ENCODE measurements at places on chromosomes 13 and 19.

GRCh38 chr13:49292742-49293486 is 45.2 kb downstream of the CDADC1 start:
- peak; percentile 89 for DNase-seq

GRCh38 chr19:34851277-34851804 is 75.4 kb upstream of the ZNF30 start:
- no peak for DNase-seq

GRCh38 chr19:1290703-1291651 is 5.3 kb downstream of the EFNA2 start:
- no peak for DNase-seq

DNA sequence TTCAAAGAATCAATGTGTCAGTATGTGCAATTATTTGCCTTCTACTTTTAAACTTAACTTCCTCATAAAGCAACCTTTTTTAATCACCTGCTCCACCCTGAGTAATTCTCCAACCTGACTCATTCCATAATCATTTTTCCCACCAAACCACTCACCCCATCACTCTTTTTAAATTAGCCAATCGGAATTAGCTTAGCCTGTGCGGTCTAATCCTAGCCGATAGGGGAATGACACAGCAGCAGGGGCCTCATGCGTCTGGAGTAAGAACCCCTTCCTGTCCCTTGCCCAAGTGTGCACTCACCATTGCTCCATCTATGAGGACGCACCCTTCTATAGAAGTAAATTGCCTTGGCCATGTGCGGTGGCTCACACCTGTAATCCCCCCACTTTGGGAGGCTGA is 27.4 kb upstream of the ZNF83 start:
- DNase-seq: peak; percentile 59

DNA sequence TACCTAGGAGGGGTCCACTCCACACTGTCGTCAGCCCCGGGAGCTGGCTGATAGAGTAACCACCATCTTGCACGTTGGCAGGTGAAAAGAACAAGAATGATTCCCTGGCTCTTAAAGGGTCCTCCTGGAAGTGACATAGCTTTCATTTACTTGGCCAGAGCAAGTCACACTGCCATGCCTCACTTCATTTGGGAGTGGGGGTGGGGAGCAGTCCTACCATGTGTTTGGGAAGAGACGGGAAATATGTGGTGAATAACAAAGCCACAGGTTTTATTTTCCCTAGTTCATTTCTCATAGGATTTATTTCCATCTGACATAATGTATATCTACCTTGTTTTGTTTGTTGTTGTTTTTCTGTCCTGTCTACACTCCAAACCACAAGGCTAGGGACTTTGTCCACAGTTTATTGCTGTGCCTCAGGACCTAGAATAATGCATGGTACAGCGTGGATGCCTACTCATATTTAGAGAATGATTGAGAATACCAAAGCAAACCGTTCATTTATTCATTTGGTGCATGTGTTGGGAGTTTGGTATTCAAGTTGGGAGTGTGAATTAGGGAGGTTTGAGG is 26.8 kb downstream of the UBAC2 start:
- no peak for DNase-seq

DNA sequence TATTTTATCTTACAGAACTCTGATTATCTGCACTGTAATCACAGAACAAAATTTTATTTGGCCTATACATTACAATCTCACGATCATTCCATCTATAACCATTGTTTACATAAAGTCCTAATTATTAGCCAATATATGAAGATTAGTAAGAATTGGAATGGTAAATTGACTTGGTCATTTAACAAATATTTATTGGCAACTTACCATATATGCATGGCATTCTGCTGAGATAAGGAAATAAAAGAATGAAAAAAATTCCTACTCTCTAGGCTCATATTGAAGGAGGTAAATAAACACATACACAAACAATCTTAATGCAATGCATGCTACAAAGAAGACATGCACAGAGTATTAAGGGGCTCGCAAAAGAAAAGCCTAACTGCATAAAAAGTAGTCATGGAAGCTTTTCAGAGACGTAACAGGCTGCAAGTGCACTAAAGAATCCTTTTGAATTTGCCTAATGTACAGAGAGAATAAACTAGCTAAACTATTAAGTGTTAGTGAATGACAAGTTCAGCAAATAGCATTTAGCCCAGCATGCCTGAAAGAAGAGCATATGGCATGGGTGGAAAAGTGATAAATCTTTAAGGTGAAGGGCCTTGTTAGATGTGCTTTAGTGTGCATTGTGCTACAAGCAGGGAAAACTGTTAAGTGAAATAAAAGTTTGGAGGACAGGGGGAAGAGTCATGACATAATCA is 1131.1 kb downstream of the PCDH9 start:
- DNase-seq: no peak

- no peak for DNase-seq
Observed at GRCh38 chr13:45196096-45196495, 4.7 kb downstream of the KCTD4 start.

GRCh38 chr13:62556978-62557377 is 1141.3 kb upstream of the PCDH20 start:
- no peak for DNase-seq

- no peak for DNase-seq
Observed at GRCh38 chr19:38974624-38975213, 823 bp downstream of the FBXO17 start.

- DNase-seq: peak; percentile 77
Observed at GRCh38 chr13:110250258-110250891, 56.6 kb downstream of the COL4A1 start.

- DNase-seq: no peak
Observed at GRCh38 chr13:39266426-39266825, 228.2 kb downstream of the NHLRC3 start.

DNA sequence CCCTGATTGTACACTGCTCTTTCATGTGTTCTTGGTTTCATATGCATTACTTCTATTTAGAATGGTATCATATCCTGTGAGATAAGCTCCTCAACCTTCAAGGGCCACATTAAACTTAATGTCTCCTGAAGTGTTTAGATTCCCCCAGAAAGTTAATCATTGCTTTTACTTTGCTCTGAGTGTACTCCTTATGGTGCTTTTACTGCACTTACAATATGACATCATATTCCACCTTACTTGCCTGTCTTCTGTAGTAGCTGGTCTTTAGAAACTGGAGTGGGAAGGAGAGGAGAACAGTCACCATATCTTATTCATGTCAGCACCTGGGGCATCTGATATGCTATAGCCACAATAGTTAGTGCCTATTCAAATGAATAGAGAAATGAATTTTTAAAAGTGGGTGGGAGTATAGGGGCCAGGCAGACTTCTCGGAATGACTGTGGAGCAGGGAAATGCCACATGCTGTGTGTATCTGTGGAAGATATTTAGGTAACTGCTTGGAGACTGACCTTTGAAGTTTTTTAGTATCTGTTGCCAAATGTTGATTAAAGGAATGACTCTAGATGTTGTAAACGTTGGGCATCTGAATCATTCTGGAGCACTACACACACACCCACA is 40.2 kb downstream of the SLAIN1 start:
- no peak for DNase-seq

DNA sequence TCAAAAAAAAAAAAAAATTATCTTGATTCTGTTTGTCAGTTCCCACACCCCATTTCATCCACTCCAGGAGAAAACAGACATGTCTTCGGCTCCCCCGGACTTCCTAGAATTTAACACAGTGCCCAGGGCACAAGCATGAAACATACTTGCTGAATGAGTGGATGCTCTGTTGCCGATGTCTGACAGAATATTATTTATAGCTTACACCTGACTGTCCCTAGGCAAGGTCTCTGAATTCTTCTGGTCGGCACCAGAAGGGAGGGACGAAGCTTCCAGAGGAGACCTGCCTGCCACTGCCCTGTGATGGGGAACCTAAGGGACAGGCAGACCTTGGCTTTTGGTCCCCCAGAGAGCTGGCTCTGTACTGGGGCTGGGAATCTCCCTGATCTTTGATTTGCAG is 43.9 kb upstream of the PEG3 start:
- DNase-seq: no peak

- no peak for DNase-seq
Observed at GRCh38 chr13:101925731-101926130, 473.3 kb downstream of the ITGBL1 start.

DNA sequence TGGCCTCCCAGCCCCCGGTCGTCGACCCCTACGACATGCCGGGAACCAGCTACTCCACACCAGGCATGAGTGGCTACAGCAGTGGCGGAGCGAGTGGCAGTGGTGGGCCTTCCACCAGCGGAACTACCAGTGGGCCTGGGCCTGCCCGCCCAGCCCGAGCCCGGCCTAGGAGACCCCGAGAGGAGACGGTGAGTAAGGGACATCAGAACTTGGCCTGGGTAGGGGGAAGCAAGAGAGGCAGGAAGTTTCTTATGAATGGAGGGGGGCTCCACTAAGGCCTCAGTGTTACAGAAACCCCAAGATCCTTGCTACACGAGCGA is 2.9 kb downstream of the FOSB start:
- DNase-seq: no peak

- peak; percentile 98 for DNase-seq
Observed at GRCh38 chr19:51986309-51987291, at the start of gene ZNF350. TSS of gene ZNF350 (minus strand) at chr19:51986840. CDS start at chr19:51974360, 12,480 bp downstream.

GRCh38 chr19:45468159-45468651 is 409 bp downstream of the FOSB start:
- DNase-seq: no peak

DNA sequence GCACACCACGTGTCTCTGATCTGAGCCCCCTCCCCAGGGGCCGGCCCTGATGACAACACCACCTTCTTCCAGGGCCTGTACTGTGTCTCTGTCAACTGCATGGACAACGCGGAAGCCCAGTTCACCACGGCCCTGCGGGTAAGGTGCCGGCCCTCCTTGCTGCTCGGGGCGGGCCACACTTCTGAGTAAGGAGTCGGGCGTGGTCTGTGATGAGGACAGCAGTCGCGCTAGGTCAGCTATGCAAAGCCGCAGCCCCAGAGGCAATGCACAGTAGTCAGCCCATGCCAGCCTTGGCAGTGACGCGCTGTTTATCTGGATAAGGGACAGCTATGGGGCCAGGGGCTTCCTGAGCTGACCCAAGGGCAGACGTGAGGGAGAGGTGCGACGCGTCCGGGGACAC is 24.6 kb downstream of the MAU2 start:
- DNase-seq: no peak

GRCh38 chr13:73419186-73419585 is 360.4 kb downstream of the KLF5 start:
- DNase-seq: peak; percentile 42

- peak; percentile 65 for DNase-seq
Observed at GRCh38 chr13:48155848-48156247, 60.9 kb upstream of the MED4 start.

GRCh38 chr19:18533058-18533457 is 10.3 kb downstream of the FKBP8 start:
- DNase-seq: no peak

DNA sequence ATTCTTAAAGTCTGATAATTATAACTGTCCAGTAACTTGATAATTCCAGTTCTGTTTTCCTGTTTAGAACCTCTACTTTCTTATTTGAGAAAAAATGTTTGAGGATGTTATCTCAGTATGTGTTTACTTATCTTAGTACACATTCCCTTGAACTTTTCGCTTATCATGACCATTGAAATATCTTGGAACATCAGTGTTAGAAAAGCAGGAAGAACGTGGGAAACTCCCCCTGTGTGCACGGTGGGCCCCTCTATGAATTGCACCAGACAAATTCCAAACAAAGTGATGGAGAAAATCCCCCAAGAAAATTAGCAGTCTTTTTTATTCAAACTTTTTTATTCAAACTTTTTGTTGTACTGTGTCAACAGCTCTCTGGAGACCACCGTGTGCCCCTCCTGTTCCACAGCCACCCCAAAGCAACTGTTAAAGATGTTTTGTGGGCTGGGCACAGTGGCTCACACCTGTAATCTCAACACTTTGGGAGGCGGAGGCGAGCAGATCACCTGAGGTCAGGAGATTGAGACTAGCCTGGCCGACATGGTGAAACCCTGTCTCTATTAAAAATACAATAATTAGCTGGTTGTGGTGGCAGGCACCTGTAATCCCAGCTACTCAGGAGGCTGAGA is 78.3 kb upstream of the PEG3 start:
- no peak for DNase-seq

GRCh38 chr19:17211547-17212446 is 3.4 kb upstream of the USE1 start:
- DNase-seq: no peak

DNA sequence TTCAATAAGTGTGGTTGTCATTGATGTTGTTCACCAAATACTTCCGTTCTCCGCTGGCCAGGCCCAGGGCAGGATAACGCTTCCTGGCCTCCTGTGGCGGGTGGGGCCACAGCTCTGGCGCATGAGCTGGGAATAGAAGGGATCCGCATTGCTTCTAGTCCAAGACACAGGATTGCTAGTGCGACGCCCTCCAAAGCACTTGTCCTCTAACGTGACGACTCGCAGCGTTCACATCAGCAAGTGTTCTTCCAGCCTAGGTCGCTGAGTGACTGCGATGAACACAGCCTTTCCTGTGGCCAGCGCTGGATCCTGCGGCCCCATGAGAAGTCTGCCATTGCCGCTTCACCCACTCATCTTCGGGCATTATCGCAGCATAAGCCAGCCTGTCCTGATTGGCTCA is 39.4 kb downstream of the VSTM2B start:
- no peak for DNase-seq

DNA sequence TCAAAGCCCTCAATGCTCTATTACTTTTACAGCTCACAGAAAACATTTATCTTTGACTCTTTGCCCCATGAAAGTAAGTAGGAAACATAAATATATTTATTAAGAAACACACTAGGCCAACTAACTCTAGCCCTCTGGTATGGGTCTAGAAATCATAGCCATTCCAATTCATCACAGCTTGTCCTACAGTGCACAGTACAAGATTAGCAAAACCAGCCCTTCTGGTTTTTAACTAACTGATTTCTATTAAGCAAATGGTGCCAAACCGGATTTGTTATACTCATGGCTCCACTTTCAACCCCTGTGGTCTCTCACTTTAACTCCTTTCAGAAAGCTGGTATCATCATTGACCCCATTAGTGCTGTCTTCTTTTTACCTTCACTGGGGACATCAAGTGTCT is 5.6 kb upstream of the LRRC63 start:
- DNase-seq: no peak

GRCh38 chr19:14005349-14006084 is 603 bp downstream of the RFX1 start:
- peak; percentile 88 for DNase-seq

DNA sequence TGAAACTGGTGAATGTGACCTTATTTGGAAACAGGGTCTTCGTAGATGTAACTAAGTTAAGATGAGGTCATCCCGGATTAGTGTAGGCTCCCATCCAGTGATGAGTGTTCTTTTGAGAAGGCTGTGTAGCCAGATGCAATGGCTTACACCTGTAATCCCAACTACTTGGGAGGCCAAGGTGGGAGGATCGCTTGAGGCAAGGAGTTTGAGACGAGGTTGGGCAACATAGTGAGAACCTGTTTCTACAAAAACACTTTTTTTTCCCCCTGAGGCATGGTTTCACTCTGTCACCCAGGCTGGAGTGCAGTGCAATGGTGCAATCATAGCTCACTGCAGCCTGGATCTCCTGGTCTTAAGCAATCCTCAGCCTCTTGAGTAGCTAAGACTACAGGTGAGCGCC is 36.4 kb downstream of the FBN3 start:
- no peak for DNase-seq

DNA sequence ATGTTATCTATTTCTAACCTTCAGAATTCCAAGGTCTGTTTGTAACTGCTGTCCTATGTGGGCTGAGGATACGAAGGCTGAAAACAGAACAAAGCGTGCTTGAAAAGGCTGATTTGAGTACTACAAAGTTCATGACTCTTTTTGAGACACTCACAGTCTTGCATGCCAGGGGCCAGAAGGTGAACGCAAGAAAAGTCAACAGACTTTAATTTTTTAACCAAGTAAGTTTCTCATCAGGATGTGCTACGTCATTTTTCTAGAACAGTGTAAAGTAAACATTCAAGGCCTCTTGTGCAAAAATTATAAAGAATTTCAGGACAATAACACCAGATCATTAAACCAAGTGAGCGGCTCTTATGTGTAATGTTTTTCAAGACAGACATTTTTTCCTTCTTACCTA is 163.5 kb downstream of the COG6 start:
- DNase-seq: peak; percentile 77
